Fibroblast of skin of left quadriceps (primary cell): ENCODE measurements at places on chromosomes 3 and 15.

DNA sequence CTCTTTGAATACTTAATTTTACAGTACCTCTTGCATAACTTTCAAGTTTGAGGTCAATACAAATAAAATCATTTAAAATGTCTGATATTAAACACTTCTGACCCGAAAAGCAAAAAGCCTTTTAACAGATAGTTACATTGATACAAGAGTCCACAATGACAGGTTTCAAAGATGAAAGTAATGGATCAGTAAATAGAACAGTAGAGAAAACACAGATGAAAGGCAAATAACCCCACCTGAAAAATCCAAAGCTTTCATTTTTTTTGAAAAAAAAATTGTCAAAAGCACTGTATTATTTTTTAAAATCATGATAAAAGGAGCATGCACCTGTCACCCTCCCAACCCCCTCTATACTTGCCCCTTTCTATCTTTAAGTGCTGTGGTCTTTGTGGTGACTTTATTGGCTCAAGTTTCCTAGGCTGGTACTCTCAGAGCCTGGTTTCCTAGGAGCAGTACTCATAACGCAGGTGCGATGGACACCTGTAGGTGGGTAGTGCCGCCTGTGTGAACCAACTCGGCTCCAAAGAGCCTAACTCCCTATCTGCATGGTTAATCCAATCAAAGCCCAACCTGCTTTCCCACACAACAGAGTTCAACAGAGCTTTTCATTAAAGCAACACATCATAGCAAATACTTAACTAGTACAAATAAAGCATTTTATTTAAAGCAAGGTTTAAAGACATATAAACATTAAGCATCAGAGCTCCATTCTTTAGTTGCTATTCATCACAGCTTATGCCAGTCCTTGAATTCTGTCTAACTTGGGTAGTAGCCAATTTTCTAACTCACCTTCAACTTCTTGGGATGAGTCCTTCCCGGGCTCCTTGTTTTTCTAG lies 32.2 kb downstream of the LIPC start:
- no peak for DNase-seq

GRCh38 chr15:67944010-67944641 lies 104.3 kb upstream of the RNU6-1 start:
- no peak for DNase-seq

DNA sequence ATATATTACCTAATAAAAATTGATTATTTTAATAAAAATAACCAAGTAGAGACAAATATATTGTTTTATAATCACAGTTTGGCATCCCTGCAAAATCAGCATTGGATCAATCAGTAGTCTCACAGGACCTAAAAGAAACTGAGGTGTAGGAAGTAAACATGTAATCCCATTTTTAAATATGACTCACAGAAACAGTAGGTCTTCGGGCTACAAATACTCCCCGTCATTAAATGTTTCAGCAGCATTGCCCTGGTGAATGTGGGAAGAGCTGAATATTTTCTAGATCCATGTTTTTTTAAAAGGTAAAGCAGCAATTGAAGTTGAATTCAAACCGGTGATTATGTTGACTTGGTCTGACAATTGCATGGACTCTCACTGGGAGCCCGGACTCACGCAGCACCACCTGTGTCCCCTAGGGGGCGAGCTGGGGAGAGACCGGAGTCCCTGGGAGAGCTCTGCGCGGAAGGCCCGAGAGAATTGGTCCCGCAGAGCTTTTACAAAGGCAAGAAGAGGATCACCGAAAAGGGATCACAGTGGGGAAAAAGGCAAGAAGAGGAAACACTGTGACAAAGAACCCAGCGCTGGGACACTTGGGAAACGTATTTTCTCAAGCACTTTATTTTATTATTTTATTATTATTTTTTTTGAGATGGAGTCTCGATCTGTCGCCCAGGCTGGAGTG lies 17.2 kb upstream of the USP3 start:
- no peak for DNase-seq

DNA sequence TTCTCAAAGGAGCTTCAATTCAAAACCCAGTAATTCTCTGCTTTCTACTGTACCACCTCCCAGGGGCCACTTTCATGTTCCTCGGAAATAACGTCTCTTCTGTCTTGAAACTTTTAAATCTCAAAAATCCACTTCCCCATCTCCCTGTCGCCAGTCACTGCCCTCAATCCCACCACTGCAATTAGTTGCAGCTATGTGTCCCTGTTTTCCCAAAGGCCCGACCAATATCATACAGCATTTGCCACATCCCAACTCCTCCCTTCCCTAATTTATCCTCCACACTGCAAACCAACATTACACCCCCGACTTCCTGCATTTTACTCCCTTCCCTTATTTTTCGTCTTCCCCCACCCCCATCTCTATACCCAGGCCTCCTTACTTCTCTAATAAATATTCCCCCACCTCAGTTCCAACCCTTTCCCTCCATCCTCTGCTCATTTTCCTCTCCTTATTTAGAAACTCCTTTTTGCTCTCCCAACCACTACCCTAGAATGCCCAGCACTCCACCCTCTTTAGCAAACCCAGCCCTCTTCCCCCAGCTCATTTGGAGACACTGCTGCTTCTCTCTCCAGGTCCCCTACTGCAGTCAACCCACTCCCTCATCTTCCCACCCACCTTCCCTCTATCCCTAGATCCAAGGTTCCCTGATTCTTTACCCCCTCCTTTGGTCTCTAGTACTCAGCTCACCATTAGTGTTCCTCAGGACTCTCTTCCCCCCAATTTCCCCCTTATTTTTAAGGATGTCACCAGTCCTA lies 1.1 kb downstream of the NPTN start:
- DNase-seq, result no peak

- DNase-seq, result no peak
Measured at GRCh38 chr3:176697284-176697889, 499.9 kb downstream of the TBL1XR1 start.

DNA sequence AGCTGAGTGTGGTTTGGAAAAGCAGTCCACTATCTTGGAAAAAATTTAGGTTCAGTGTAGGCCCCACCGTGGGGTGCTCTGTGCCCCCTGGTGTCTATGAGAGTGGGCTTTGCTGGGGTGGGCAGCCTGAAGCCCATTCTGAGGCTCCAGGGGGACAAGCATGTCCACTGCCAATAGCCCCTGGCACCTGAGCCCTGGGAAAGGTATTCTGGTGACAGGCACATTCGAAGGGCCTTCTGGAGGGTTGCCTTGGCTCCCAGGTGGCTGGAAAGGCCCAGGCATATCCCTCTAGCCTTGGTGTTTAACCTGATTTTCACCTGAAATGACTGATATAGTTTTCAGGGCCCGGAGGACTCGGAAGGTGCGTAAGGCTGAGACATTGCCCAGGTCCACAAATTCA lies 36.1 kb downstream of the SCN5A start:
- DNase-seq, result no peak

GRCh38 chr3:184485906-184486305 lies 75.7 kb upstream of the EPHB3 start:
- no peak for DNase-seq

GRCh38 chr3:55728461-55729100 lies 241.5 kb upstream of the WNT5A start:
- DNase-seq, result no peak
